ENCODE measurements at places on chromosomes 2 and 18.

DNA sequence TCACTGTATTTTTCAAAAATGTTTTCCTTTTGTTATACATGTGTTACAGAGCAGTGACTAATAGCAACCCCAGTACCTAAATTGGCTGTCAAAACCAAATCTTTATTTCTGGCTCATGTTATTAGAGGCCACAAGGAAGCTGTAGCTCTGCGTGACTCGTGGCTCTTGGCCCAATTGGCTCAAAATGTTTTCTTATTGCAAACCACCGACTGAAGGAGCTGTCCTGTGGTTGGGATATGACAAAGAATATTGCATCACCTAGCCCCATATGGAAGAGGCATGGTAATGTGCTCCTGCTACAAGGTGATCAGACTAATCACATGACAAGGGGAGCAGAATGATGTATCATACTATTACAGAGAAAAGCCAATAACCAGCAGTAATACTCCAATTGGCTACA, 1058.5 kb downstream of the CBLN2 start:
- DNase-seq = no peak

DNA sequence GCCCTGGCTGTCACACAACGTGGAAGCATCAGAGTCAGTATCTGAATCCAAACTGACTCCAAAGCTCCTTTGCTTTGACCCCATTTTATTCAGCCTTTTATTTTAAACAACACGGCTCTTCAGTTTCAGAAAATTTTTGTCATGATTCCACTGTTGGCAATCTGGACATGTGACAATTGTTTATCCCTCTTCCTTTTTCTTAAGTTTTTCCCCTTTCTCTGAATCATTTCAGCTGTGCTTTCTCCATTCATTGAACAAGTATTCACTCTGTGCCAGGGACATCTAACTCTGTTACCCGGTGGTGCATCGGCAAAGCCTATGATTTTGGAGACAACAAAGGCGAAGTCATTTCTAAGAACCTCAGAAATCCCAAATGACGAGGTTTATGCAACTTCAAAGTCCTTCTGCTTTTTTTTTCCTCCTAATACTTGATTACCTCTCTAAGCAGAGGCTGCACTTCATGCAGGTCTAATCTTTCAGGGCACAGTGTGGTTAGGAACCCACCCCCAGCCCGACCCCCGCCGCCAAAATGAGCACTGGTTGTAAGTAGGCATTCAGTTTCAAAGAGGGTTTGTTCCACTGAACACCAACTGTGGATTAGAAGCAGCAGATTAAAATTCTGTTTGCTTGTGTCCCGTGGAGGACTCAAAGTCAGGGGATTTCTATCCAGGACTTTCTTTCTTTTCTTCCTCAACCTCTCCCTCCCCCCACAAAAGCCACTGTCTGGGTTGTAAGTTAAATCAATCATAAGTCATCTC, 18.6 kb downstream of the ST6GAL2 start:
- no peak for DNase-seq

- DNase-seq = no peak
Observed at GRCh38 chr2:180655393-180655792, 325.0 kb upstream of the UBE2E3 start.

DNA sequence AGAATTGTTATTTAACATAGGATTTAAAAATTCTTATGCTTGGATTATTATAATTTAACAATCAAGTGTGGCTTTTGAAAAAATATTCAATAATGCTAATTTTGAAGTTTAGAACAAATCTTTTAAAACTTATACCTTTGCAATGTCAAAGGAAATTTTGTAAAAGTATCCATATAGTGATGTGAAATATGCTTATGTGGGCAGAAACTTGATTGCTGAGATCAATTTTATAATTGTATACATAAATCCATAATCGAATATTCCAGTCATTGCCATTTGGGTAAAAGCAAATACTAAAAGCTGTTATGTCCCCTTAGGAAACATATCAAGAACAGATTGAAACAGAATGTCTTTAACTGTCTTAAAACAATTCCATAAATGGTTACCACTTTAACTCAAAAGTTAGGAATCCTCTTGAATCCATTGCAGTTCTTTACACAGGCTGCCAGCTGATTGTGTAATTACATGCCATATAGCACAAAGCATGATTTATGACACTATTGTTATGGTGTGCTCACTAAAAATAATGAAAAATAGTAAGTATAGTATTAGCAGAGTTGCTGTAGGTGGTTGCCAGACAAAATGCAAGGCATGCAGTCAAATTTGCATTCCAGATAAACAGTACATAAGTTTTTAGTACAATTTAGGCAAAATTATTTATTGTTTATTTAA, 24.2 kb downstream of the PLCL1 start:
- no peak for DNase-seq

DNA sequence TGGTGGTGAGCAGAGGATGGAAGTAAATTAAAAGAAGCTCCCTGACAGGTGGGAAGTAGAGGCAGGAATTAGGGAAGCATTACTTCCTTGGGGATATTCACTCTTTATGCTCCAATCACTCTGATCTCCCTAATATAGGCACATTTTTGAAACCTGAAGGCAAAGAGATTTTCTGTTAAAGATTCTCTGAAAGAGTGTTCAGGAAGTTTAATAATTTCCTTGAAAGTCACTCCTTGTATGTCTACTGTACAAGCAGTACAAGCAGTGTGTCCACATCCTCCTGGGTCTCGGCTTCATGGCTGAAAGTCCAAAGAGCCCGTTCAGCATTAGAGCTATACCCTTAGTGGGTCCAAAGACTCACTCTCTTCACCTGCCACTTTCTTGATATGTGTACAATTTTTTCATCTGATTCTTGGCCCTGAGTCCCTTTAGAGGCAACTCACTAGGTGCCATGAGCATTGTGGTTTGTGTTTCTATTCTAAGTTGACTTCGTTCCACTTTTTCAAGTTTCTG, 60.2 kb downstream of the AAK1 start:
- peak; percentile 69 for DNase-seq

- DNase-seq = no peak
Observed at GRCh38 chr18:9619990-9620389, 5.6 kb upstream of the PPP4R1 start.

DNA sequence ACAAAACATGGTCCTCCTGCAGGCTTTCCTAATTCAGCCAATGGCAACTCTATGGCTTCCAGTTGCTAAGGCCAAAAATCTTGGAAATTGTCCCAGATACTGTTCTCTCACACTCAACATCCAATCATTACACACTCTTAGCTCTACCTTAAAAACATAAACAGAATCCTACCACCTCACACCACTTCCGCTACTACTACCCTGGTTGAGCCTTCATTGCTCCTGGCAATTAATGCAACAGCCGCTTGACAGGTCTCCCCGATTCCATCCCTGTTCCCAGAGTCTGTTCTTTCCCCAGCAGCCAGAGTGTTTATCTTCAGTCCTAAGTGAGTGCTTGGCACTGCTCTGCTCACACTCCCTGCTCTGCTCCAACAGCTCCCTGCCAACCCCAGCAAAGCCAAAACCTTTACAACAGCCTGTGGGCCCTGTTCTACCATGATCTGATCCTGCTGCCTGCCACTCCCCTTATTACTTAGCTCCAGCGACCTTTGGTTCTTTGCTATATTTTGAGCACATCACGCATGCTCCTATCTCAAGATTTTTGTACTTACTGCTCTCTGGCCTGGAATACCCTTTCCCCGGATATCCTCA, 67.5 kb upstream of the AMMECR1L start:
- DNase-seq = peak; percentile 88

DNA sequence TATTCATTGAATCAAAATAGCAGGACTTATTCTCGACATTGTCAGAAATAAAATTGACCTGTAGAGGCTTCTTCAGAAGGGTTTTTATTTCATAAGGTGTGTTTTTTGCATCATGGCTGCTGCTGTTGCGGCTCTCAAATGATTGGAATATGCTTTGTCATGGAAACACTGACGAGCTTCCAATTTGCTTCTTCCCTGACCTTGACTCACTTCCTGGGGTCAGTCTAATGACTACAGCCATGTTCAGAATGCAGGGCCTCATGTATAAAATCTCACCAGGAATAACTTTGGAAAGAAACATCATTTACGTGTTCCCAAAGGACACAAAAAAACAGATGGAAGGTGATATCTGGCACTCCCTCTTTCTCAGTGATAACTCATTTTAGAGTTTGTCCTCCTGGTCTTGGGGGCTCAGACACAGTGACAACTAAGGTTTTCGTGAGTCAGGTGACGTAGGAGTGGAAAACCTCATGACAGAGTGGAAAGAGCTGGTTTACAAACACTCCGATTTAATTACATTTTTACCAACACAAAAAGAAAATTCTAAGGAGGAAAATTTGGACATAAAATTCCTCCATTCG, 467.0 kb upstream of the RAB12 start:
- no peak for DNase-seq

DNA sequence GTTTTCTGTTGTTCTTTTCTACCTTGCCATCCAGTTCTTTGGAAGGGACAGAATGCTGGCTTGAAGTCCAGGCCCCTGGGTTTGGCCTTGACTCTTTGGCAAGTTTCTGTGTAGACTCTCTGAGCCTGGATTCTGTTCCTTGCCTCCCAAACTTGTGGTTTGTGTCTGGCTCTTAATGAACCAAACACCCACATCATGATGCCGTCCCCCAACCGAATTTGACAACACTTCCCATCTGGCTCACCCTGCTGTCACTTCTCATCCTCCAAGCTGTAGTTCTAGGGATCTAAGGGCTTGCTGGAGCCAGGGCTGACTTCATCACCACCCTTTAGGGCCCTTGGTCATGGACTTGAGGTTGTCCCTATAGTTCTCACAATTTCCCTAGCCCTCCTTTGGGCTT, 68.9 kb upstream of the CELF4 start:
- no peak for DNase-seq

DNA sequence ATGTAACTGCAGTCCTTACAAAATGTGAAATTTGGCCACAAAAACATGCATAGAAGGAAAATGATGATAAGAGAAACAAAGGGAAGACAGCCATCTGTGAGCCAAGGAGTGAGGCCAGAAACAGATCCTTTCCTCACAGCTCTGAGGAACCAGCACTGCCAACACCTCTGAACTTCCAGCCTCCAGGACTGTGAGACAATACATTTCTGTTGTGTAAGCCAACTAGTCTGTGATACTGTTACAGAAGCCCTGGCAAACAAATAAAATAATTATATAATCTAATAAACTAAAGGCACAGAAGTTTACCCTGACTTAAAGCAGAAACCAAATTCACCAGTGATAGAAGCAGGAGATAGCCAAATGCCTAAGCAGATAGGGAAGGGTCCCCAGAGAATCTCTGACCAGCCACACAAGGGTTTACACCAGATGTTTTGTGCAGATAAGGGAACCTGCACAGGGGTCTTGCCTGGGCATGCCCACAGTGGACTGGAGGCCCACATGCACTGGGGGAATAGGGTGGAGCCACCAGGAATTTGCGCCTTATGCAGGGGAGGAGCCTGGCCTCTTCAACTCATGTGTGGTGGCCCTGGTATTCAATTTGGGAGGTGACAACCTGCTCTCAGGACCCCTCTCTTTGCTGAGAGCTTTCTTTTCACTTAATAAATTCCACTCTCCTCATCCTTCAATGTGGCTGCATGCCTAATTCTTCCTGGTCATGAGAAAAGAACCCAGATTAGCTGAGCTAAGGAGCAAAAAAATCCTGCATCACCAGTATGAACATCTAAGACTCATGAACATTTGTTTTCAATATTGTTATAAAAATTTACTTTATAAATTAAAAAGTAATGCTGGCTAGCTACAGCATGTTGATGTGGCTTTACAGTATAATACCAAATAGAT, 3.8 kb upstream of the GCC2 start:
- no peak for DNase-seq

- no peak for DNase-seq
Observed at GRCh38 chr18:41465386-41465785, 489.6 kb upstream of the PIK3C3 start.

- DNase-seq = no peak
Observed at GRCh38 chr18:6411382-6411781, 3.3 kb downstream of the L3MBTL4 start.

DNA sequence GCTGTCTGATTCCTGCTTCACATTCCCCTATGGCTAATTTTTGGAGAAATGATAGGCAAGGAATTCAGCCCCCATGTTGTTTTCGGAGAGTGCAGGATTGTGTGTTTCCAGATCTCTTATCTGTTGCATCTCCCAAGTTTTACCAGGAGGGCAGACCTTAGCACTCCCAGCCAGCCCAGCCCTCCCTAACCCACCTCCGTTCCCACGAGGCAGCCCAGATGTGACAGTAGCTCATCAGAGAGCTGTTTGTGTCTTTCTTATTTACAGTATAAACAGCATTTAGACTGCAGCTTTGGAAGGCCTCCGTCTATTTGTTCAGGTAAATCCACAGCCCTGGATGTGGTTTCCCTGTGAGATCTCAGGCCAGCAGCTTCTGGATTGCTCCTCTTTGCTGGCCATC, 91.6 kb downstream of the THNSL2 start:
- DNase-seq = no peak

DNA sequence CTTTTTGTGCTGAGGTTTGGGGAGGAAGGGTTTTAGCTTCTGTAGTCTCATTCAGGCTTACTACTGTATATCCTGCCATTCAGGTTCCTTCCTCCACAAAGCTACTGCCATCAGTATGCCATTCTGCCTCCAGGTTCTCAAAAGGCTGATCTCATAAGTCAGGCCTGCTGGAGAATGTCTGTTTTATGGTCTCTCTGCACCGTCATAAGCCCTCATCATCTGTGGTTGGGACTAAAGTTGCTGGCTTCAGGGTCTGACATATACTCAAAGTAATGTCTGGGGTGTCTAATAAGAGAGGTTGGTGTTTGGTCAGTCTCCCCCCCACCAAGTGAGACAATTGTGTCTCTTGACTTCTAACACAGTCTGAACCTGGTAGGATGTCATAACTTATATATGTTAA, 36.2 kb upstream of the CCBE1 start:
- DNase-seq = no peak

GRCh38 chr18:37527395-37527794, 38.2 kb downstream of the CELF4 start:
- DNase-seq = no peak

- DNase-seq = no peak
Observed at GRCh38 chr2:49080681-49081080, 73.6 kb downstream of the FSHR start.

- DNase-seq = peak; percentile 48
Observed at GRCh38 chr18:59056706-59057492, 82.8 kb upstream of the SEC11C start.

GRCh38 chr2:121334581-121335293, 49.7 kb upstream of the TFCP2L1 start:
- peak; percentile 52 for DNase-seq

GRCh38 chr2:240291337-240292034, 144.0 kb upstream of the GPC1 start:
- DNase-seq = no peak

DNA sequence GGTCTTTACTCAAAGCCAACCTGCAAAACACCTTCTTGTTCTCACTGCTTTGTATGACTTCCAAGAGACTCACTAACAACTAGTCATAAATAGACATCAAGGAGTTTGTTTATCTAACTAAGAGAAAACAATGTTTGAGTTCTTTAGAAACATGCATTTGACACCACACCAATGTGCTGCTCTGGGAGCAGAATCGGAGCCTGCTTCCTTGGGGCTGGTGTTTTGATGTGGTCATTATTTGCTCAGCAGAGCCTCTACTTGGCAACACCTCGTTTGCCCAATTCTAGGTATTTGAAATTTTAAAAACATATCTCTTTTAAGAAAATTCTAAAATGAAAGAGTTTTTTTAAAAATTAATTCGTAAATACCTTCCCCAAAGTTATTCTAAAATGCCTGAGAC, 167.5 kb downstream of the BCL2 start:
- DNase-seq = no peak

Measured in small intestine (tissue), 16 donors.